Lower lobe of right lung (tissue), 2 donors: ENCODE measurements at places on chromosomes 5 and 9.

- DNase-seq, result no peak
These were observed 52.8 kb upstream of the SLC44A1 start for GRCh38 chr9:105191508-105192121.

GRCh38 chr5:61881821-61882487 is 424.1 kb upstream of the KIF2A start:
- no peak for DNase-seq

DNA sequence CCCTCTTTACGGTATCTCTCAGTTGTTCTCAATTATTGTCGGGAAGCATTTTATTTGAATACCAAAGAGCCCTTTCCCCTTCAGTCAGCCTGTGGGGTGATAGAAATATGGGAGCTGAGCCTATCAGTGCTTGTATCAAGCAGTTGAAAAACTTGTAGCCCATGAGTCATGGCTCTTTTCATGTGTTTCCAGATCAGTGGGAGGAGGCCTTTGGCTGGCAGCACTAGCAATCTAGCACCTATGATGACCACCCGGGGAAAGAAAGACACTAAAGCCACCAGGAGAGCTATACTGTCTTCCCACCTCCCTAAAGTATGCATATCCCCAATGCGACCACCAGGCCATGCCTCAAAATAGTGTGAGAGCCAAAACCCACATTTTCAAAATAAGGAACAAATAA is 696.9 kb upstream of the C9orf72 start:
- no peak for DNase-seq

DNA sequence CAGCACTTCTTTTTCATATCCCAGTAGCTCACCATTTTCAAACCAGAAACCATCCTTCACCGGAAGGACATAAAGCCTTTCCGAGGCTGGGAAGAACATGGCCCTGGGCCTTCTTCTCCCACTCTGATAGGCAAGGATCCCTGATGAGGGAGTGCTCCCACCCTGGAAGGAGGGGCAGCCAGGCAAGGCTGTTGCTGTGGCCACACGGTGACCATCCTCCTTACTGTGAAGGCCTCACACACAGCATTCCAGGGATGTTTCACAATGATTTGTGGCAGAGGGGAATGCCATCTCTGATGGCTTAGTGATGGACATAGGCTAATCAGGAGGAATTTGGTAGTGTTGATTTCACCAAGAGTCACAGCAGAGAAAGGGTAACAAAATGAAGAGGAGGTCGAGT is 130.7 kb downstream of the ADAMTS12 start:
- no peak for DNase-seq

- no peak for DNase-seq
These were observed 134.3 kb upstream of the CDH9 start for GRCh38 chr5:27172693-27173092.

- DNase-seq, result no peak
These were observed 1.9 kb downstream of the MLANA start for GRCh38 chr9:5892456-5893133.
